ENCODE measurements at places on chromosomes 5 and 9.

- no peak for DNase-seq
Measured at GRCh38 chr5:118220556-118221195, 767.7 kb downstream of the DTWD2 start.

DNA sequence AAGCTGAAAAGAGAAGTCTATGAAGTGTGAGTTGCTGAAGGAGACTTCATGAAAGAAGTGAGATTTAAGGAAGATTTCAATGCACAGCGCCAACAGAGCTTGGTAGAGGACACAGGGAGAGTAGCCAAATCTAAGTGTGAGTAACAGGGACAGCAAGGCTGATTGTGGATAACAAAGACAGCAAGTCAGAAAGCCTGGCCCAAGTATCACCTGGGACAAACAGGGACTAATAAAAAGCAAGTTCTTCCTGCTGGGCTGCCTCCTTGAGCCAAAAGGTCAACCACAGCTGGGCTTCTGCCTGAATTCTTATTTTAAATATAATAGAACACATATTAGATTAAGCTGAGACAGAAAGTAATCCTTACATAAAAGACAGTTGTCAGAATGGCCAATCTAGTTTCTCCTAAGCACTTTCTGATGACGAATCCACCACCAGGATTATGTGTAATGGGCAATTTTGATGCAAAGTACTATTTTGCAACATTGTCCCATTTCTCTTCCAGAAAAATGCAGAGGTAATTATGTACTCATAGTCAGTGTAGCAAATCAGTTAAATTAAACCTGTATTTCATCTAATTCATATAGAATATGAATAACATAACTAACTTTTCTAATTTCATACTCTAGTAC, 73.8 kb downstream of the MAPKAP1 start:
- DNase-seq = no peak

DNA sequence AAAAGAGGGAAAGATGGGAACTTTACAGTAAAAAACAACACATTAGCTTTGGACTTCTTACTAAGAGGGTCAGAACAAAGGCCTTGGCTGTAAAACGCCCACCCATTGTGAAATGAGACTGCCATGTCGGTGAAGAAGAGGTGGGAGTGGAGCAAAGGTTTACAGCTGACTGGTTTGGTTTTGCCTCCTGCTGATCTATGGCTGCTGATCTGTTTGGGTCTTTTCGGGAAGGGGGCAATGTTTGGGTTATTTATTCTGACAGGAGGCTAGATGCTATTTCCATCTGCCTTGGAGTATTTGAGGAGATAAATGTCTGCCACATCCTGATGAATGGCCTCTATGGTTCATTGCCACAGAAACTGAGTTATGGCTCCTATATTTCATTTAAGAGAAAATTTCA, 408.7 kb downstream of the TLE4 start:
- DNase-seq = no peak

DNA sequence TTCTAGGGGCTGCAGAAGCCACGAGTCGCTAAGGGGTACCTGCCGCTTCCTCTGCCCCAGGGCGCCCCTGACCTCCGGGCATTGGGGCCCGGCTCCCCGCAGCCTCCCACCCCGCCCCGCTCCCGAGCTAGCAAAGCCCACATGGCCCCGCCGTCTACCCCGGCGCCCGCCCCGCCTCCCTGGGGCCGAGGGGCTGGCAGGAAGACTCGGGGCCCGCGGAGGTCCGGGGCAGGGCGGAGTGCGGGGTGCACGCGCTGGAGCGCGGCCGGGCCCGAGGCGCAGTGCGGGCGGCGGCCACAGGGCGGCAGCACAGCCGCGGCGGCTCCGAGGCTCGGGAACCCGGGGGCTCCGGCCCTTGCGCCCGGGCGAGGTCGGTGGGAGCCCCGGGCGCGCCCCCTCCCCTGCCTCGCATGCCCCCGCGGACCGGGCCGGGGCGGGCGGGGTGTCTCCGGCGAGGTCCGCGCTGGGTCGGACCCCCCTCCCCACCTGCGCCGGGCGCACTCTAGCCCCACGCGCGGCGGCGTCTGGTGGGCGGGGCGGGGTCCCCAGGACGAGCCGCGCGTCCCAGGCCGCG, 6.7 kb downstream of the NRARP start:
- DNase-seq = no peak

- DNase-seq = peak; percentile 93
Measured at GRCh38 chr5:160175438-160176218, 53.7 kb upstream of the FABP6 start.

DNA sequence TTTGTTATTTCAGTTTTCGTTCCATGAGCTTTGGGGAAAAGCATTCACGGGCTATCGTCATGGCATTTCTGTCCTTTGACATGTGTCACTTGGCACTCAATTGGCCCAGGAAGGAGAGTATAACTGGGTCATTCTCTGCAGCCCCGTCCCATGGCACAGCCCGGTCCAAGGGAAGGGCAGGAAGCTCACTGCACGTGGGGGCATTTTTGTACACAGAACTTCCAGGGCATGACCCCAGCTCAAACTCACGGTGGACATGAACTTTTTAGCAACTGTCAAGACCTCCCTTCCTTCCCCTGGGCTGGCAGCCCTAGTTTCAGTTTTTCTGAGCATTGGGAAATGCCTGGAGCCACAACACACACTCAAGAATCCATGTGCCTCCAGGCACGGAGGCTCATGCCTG, 161.6 kb upstream of the PANK3 start:
- DNase-seq = no peak

- no peak for DNase-seq
Measured at GRCh38 chr9:93114169-93114983, 18.4 kb downstream of the CARD19 start.

DNA sequence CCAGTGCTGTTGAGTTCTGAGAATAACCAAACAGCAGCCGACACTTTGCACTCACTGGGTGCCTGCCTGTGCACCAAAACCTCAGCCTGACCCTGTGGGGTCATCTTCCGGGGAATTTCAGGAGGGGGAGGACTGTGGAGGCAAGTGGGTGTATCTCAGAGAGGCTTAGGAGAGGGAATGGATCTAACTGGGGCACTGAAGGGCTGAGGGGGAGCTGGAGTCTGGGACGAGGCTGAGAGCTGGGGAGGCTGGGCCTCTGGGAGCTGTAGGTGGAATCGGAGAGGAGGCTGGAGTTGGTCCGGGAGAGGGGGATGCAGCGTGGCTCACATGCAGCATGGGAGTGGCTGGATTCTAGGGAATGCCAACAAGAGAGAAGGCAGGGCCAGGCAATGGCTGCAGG, 14.9 kb upstream of the ASS1 start:
- no peak for DNase-seq

- no peak for DNase-seq
Measured at GRCh38 chr9:18390393-18390792, 83.6 kb upstream of the ADAMTSL1 start.

DNA sequence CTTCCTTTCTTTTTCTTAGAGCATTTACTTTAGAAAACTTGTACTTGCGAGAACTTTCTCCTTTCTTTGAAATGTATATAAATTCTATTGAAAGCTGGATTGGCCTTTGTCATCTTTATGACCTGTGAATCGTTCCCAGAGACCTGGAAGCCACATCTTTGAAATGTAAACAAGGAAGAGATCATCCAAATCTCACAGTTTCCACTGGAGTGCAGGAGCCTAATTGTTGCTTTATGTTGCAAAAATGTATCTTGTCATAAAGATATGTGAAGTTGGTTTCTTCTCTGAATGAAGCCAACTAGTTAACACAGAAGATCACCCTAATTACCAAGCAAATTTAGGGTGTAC, 1101.8 kb downstream of the TAF11L14 start:
- no peak for DNase-seq

DNA sequence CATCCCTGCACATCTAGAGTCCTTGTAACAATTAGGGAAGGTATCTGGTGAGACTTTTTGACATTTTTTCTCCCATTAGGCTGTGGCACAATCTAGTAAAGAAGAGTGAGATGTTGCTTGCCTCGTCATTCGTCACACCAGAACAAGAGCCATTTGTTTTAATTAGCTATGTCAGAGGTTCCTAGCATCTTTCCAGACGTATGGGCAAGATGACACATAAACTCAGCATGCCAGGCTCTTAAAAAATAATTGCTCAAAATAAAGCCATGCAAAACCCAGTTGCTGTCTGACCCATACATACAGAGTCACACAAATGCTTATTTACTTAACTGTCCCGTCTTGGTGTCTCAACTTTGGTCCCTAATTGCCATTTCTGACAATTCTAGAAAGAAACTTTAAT, 125.9 kb downstream of the TRPM3 start:
- no peak for DNase-seq

DNA sequence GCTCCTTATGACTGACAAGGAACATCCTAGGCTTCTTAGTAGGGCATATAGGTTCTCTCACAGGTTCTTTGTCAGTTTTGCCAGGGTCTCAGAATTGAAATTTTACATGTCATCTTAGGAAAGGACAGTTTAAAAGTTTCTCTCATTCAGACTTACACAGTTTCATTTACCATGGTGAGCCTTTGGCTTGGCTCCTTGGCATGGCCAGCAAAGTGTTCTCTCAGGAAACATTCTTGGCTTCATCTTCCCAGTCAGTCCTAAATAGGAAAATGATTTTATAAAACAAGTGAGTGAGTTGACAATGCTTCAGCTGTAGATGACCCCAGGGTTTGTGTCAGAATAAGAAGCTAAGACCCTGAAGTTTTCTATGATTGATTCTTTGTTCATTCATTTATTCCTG, 191.6 kb downstream of the PCSK5 start:
- DNase-seq = peak; percentile 11

DNA sequence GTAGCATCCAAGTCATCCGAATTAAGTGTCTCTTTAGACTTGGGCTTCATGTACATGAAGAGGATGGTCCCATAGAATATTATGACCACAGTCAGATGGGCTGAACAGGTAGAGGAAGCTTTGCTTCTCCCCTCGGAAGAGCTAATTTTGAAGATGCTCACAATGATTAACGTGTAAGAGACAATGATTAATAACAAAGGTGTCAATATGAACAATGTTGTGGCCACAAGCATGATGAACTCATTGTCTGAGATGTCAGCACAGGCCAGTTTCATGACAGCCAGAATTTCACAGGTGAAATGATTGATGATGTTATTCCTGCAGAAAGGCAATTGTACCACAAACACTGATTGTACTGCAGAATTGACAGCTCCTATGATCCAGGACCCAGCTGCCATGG, 626 bp downstream of the OR13C2 start:
- no peak for DNase-seq

GRCh38 chr9:92669527-92669889, 423 bp downstream of the IPPK start:
- no peak for DNase-seq

- DNase-seq = peak; percentile 58
Measured at GRCh38 chr5:147685993-147686392, 96.5 kb downstream of the JAKMIP2 start.

DNA sequence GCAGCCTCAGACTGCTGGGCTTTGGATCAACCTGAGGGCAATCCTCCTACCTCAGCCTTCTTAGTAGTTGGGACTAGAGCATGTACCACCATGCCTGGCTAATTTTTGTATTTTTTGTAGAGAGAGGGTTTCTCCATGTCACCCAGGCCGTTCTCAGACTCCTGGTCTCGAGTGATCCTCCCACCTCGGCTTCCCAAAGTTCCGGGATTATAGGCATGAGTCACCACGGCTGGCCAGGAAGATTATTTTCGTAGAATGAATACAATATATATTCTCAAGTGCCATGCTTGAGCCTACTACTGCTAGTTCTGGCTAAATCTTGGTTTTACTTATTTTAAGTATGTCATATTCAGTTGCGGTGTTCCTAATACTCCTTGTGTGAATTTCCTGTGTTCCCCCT, 88.2 kb upstream of the CLINT1 start:
- no peak for DNase-seq

GRCh38 chr9:1538301-1538700, 476.8 kb upstream of the SMARCA2 start:
- DNase-seq = no peak

GRCh38 chr5:168177831-168178450, 113.5 kb upstream of the WWC1 start:
- DNase-seq = no peak

GRCh38 chr9:127783111-127784008, 2.5 kb upstream of the CDK9 start:
- DNase-seq = peak; percentile 38

DNA sequence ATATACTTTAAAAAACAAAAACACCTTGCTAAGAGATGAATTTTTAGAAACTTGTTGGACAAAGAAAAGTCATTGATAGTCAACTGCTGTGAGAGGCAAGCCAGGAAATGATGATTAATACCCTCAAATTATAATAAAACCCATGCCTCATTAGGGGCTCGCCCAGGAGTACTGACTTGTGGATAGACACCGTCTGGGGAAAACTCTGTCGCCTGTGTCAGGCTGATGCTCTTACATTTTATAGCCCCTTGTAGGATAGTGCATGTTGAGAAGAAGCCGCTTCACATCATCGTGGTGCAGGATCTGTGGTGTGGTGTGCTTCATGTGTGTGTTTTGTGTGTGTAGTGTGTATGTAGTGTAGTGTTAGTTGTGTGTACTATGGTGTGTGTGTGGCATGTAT, 39.1 kb downstream of the SYK start:
- DNase-seq = no peak

- no peak for DNase-seq
Measured at GRCh38 chr5:106290841-106291240, 1379.9 kb downstream of the EFNA5 start.

DNA sequence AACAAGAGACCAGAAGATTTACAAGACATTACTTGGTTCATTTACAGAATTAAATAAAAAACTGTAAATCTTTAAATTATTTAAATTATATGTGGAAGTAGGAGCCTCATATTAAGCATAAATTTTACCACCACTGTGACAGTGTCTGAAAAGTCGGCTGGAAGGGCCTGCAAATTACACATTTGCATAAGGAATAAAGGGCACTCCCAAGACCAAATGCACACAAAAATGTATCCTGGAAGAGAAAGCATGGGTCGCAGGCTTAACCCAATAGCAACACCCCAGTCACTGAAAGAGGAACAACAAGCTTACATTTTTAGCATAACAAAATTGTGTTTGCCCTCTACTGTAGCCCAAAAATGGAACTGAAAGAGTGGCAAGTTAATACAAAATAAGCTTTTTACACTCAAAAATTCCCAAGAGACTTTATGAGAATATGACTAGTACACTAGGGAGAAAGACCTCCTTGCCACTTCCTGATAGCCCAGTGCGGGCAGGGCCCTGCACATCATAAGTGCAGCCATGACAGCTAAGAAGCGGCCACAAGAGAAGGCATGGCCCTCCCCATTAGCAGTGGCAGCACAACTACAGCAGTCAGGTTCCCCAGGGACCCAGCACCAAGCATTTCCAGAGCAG, 482.0 kb downstream of the DTWD2 start:
- DNase-seq = no peak

- no peak for DNase-seq
Measured at GRCh38 chr5:141952020-141952419, 6.0 kb downstream of the PCDH12 start.

Measured in pons (tissue), 1 donor.